ENCODE measurements at places on chromosomes 5 and 9.
A peak's percentile ranks its signal among the peaks of the same experiment; 100 is the strongest.

GRCh38 chr5:149264439-149265067, 7.1 kb upstream of the AFAP1L1 start:
- no peak for DNase-seq

DNA sequence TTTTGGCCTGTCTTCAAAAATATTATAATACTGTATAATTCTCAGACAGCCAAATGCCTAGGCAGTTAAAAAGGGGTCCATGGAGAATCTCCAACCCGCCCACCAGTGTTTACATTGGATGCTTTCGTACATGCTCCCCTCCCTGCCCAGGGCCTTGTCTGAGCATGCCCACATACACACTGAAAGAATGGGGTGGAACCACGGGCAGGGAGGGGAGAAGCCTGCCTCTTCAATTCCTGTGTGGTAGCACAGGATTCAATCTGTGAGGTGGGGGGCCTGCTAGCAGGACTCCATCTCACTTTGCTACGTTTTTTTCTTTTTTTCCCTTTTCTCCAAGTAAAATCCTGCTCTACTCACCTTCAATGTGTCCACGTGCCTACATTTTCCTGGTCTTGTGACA, 314.7 kb upstream of the GRAMD2B start:
- DNase-seq, result no peak

- no peak for DNase-seq
These were observed 110.0 kb downstream of the PLPPR1 start for GRCh38 chr9:101138509-101138908.

DNA sequence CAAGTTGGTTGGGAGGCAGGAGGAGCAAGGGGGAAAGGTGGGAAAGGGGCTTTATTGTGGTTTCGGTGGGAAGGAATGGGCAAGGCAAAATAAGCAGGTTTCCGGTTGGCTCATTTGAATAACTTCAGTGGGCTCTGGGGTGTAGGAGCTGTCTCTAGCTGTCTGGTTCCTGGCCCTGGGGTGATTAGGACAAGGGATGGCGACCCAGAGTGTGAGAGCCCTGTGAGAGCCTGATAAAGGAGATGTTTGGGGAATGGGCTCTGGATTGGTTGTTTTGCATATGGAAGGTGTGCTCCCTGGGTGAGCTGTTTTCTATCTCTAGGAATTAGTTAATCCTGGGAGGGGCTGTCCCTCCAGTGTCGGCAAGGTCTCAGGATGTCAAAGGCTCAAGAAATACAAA, 15.4 kb downstream of the ANKRD34B start:
- DNase-seq, result no peak

DNA sequence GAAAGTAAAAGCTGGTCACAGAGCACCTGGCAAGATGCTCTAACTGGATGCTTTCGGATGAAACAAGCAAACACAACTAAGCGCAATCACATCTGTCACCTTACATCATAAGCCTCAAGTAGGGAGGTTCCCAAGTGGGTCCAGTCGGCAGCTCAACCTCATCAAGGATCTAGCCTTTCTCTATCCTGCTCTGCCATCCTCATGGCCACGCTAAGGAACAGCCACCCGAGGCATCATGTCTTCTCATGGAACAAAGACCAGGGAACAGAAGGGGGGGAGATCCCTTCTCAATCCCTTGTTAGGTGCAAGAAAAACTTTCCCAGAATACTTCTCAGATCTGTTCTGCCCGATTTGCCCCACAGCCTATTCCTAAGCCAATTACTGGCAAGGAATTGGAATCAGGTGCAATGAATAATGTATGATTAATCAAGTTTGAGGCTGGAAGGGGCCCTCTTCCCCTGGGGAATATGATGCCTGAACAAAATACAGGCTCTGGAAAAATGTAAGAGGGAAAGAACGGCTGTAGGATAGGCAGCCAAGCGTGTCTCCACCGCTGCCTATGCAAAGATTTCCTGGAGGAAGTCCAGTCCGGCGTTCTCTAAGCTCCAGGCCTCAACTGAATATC, 1.3 kb upstream of the HABP4 start:
- DNase-seq, result no peak

DNA sequence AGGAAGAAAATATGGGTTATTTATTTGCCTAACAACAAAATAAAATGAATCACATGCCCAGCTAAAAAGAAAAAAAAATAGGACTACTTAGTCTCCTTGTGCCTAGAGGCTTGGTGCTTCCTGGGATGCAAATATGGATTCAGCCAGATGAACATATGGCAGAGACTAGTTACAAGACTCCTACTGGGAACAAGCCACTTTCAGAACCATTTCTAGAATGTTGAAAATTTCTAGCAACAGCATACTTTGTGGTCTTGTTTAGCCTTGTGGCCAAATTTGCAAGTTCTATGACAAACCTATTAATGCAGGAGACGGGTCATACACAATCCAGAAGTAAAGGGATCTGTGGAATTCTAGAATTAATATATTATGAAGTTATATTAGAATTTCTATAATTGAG, 198.7 kb downstream of the CHSY3 start:
- DNase-seq, result no peak

DNA sequence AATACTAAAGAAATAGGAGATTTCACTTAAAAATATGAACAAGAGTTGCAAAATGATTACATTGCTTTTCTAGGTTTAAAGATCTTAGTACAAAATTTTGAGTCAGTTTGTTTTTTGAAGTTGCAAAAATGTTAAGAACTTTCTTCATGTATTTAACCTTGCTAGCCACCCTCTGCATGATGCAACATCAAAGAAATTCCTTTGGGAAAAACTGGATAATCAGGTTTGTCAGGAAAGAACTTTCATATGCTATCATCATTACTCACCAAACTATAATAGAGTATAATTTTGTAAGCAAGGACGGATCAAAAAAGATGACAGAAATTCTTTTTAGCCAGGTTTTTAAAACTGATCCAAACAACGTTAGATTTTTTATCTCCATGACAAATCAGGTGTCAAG, 116.9 kb upstream of the MRPS30 start:
- DNase-seq, result no peak

- DNase-seq, result peak; percentile 62
These were observed 25.0 kb upstream of the ERMP1 start for GRCh38 chr9:5857928-5858327.

All from Kasumi-1 (cell line).